ENCODE measurements at places on chromosomes 7 and 10.

DNA sequence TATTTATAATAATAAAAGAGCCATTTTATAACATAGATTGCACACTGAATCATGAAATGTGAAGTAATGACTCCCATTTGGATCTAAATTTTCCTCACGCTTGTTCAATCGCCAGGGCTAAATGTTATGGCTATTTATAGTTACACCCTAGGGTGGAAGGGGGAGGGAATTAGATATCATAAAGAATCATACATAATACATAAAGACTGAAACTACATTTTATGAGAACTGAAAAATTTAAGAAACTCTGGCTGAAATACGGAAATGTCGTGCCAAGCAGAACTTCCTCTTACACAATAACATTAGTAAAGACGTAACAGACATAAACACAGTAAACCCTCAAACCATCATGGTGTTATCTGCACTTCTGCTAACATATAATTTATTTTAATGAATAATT lies 327.5 kb upstream of the PHF14 start:
- DNase-seq = no peak

- DNase-seq = no peak
Observed at GRCh38 chr7:149772241-149772955, 990 bp downstream of the ZNF467 start.

DNA sequence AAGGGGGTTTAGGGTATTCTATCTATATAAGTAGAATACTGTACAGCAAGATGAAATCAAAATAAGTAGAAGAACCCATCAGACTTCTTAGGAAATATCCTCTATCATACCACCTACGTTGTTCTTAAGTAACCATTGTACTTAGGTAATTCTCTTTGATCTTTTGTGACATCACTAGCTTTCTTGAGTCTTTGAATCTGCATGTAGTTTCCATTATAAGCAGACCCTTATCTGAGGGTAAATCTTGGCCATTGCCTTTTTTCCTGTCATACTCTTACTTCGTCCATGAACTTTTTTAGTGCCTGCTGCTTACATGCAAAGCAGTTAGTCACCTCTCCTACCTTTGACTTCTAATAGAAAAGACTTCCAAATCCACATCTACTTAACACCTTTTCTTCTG lies 49.0 kb downstream of the WAC start:
- no peak for DNase-seq

DNA sequence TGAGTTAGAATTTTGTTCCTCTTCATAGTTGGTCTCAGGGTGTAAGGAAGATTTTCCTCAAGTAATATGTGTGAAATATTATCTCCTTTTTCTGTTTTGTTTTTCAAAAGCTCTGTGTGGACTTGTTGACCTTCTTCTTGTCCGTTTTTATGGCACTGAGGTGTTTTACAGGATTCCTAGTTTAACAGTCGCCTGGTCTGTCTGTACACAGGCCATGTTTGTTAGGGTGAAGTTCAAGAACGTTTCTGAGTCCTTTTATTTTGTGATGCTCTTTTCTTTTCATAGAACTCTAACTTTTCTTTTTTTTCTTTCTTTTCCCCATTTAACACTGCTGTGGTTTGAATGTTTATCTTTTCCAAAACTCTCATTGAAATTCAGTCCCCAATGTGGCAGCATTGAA lies 18.5 kb downstream of the TACC2 start:
- DNase-seq = no peak

DNA sequence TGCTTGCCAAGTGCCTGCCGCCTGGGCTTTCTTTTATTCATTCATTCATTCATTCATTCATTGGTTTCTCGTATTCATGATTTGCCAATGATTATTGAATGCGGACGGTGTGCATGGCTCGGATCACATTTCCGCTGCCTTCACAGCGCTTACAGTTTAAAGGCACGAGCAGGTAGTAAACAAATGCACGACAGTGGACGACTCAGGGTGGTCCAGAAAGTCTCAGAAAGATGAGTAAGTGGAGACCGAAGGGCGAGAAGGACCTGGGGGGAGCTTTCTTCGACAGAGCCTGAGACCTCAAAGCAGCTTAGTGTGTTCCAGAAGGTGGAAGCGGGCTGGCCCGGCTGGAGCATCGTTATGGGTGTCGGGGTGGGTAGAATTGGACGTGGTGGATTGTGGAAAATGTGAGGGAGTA lies 506 bp downstream of the MCM10 start:
- DNase-seq = no peak

- DNase-seq = peak; percentile 19
Observed at GRCh38 chr10:131947631-131948347, 33.9 kb downstream of the BNIP3 start.

DNA sequence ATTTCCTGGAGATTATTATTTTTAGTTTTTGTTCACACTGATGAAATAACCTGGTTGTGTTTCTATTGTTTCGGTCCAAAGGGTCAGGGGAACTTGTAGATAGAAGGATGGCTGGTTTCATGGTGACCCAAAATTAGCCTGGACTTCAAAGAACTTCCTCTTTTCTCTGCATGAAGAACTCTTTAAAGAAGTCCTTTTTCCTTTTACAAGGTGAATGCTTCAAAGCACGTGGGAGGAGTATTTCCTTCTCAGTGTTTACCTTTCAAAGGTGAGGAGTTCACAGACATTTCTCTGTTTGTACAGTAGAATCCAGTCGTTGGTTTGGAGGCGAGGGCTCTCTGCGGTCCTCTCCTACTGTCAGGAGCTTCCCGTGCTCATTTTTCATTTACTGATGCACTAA lies 561.7 kb downstream of the GATA3 start:
- no peak for DNase-seq

DNA sequence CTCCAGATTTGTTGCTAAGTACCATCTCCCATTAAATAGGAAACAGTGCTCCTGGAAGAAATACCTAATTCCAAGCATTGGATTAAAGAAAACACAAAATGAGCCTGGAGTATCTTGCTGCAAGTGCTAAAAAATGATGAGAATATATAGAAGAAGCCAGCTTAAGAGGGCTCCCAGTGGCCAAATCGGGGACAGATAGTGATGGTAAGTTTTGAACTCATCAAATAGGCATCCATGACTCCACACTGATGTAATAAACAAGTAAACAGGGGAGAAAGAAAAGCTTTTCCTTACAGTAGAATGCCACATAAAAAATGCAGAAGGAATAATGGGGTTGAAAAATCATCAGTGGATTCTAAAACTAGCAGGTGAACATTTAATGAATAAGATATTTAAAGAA lies 72.4 kb downstream of the CTTNBP2 start:
- DNase-seq = no peak

- no peak for DNase-seq
Observed at GRCh38 chr10:103452506-103453230, 498 bp upstream of the CALHM2 start.

- no peak for DNase-seq
Observed at GRCh38 chr7:105985672-105986215, 22.7 kb downstream of the CDHR3 start.

DNA sequence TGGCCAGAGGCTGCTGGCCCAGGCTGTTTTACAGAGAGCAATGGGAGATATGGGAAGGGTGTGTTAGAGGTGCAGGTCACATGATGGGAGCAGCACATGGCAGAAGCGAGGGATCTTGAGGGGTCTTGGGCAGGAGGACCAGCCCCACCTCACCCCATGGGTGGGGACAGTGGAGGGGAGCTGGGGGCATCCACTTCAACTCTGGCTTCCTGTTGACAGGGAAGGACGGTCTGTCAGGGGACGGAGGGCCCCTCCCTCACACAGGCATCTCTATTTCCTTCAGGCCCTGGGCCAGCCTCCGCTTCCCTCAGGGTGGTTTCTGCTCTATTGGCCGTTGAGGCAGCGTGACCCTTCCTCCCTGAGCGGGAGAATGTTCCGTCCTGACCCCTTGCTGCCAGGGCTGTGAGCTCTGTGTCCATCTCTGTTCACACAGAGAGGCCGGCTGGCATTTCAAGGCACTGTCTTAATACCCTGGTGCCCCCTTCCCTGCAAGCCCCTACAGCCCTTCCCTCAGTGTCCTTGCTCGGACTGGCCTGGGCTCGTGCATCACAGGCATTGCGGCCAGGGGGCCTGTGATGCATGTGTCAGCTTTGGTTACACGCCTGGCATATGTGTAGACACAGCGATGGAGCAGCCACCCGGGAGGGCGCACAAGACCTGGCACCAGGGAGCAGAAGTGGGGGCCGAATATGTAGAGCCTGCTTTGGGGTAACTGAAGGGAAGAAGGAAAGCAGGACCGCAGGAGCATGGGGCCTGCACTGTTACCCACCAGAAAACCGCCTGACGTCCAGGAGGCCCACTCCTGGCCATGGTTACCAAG lies 31.8 kb downstream of the RAMP3 start:
- DNase-seq = no peak

DNA sequence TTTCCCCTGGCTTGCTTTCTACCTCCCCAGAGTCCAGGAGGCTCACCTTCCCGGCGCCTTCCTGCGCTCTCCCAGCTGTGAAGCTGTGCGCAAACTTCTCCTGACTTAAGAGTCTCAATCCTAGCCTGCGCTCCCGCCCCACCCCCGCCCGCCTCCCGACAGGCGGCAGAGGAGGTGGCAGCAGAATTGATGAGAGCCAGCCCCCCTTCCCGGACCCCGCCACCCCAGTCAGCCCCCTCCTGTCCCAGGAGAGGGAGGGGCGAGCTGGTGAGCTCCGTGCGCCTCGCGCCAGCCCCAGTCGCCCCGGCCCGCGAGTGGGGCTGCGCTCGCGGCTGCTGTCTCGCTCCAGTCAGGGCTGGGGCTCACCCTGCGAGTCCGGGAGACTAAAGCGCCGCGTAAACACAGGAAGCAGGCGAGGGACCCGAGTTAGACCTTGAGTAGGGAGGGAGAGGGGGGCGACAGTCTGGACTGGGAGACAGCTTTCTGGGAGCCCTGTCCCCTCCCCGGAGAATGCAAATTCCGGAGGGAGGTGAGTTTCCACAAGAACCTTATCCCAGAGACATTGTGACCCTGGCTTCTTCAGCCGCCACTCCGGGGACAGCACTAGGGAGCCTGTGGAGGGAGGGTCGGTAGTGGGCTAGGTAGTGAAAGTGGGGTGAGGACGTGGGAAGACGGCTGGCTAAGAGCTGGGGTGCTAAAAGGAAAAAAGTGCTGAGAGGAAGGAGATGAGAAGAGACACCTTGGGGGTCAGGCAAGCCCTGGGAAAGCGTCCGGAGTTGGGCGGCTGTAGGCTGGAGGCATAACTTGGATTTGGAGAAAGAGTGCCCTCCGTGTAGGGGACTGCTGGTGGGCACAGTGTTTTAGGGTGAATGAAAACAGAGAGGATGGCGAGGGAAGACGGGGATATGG lies at the start of gene CALCR:
CALCR (minus strand) TSS at position 79 of the 909 bp plus-strand sequence. CDS start 87,743 bp downstream, outside the sequence.
- no peak for DNase-seq

DNA sequence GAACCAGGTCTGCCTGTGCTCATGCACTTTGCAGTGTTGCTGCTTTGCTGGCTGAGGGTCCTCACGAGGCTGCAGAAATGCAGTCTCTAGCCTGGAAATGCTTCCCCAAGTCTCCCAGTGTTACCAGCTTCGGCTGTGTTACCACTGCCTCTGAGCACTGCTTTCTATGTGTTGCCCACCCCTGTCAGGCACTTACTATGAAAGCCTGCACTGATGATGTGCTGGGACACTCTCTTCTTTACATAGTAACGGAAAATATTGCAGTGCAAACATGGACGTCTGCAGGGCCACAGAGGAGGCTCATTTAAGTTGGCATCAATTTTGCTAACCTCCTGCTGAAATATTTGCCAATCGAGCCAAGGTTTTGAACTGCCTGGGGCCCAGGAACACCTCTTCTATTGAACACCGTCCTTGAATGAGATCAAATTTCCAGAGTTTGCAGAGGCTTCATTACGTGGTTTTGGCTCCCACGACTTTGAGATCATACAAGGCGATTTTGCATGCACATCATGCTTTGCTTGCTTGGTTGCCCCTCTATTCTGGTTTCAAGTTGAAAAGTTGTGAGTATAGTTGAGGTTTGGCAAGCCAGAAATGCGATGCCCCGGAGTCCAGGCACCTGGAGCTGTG lies 404.7 kb upstream of the PODXL start:
- no peak for DNase-seq

- DNase-seq = no peak
Observed at GRCh38 chr10:102744374-102745051, 765 bp downstream of the WBP1L start.

- DNase-seq = no peak
Observed at GRCh38 chr10:75739414-75740143, 308.2 kb downstream of the LRMDA start.

DNA sequence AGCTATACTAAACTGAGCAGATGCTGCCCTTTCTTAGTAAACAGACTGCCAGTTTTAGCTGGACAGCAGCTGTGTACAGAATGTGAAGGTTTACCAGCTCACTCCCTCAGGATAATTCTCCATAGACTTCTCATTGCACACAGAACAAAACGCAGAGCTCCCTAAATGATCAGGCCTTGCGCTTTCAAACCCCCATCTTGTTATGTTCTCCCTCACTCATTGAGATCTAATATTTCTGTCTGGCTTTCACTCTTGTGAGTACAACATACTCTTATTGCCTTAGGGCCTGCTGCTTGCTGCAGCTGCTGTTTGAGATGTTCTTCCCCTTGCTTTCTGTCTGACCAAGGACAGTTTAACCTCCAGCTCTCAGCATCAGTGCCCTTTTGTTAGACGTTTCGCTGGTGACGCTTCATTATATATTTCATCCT lies 17.3 kb downstream of the VWDE start:
- no peak for DNase-seq
